A549 treated with DMSO at 1 μM for 4 hours (cell line): ENCODE measurements at places on chromosomes 16 and 17. TPM values are rescaled to one million over a fixed set of nuclear protein-coding genes. Genes with fewer than 3 reads are reported as not detected.

SLC12A3 gene
- 0.02 TPM in 2 of 5 replicates, not detected in the others for total RNA-seq

HSDL1 gene
- 15.8 to 21.0 TPM (median 18.6 TPM) in 5 replicates for total RNA-seq

MMP28 gene
- total RNA-seq = 4.6 to 7.2 TPM (median 6.0 TPM) in 5 replicates

IRX5 gene
- 1.9 to 2.2 TPM (median 2.1 TPM) in 5 replicates for total RNA-seq

MYH2 gene
- not detected in 5 replicates for total RNA-seq

UTS2R gene
- total RNA-seq = not detected in 5 replicates

ZNF771 gene
- total RNA-seq = 3.7 to 6.2 TPM (median 5.4 TPM) in 5 replicates

TMC8 gene
- 0.28 to 0.68 TPM (median 0.48 TPM) in 5 replicates for total RNA-seq

RDM1 gene
- total RNA-seq = 2.1 to 4.0 TPM (median 3.1 TPM) in 5 replicates

CACNA1G gene
- 3.9 to 5.1 TPM (median 4.4 TPM) in 5 replicates for total RNA-seq

ZPBP2 gene
- total RNA-seq = not detected in 5 replicates

TMEM92 gene
- 22.2 to 30.1 TPM (median 26.9 TPM) in 5 replicates for total RNA-seq

ITGA2B gene
- total RNA-seq = 1.3 to 1.8 TPM (median 1.5 TPM) in 5 replicates

KRTAP1-1 gene
- not detected in 5 replicates for total RNA-seq

LGALS9B gene
- not detected in 5 replicates for total RNA-seq
